Activated gamma-delta T cell treated with Interleukin-2 at 50 U/mL for 16 hours (primary cell): ENCODE measurements at places on chromosomes 4 and X.

DNA sequence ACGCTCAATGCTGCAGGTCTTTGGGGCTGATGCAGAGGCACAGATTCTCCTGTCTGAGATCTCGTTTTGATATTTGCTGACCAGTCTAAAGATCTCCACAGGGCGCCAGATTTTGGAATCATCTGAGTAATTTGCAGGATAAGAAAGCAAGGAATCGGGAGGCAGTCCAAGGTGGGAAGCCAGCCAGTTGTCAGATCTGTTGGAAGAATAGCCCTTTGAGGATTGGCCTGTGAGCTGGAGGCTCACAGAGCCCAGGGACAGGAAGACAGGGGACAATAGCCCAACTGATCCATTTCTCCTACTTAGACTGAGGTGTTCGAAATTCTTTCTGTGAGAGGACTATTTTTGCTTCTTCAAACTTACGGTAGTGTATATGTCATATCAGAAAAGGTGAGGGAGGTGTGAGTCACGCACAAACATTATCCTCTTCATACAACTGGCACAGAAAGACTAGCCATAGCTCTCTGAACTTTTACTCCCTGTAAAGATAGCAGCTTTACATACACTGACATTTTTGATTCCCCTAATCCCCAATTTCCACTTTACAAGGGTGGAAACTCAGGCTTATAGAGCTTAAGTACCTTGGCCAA, 8.8 kb downstream of the DIPK2B start:
- DNase-seq: no peak

DNA sequence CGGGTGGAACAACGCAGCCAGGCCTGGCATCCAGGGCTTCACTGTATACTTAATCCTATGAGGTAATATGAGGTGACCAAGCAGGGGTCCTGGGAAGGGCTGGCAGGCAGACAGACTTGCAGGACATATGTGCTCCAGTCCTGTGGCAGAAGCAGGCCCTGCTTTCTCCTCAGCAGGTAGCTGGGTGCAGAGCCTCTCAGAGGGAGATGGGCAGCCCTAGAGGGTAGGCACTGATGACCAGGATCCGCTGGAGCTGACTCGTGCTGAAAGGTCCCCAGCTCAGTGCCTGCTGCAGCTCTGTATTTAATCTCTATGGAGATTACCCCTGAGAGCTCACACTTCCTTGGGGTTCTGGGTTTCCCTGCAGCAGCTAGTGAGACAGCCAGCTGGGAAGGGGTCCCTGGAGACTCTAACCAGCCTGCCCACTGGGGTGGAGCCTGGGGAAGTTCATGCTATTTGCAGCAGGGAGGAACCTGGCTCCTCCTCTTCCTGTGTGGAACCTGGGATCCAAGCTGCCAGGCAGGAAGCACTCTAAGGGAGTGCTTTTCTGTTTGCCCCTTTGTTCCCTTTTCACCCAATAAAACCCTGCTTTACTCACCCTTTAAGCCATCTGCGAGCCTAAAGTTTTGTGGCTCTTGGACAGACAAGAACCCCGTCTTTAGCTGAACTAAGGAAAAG, 339.2 kb downstream of the DCAF12L2 start:
- no peak for DNase-seq

DNA sequence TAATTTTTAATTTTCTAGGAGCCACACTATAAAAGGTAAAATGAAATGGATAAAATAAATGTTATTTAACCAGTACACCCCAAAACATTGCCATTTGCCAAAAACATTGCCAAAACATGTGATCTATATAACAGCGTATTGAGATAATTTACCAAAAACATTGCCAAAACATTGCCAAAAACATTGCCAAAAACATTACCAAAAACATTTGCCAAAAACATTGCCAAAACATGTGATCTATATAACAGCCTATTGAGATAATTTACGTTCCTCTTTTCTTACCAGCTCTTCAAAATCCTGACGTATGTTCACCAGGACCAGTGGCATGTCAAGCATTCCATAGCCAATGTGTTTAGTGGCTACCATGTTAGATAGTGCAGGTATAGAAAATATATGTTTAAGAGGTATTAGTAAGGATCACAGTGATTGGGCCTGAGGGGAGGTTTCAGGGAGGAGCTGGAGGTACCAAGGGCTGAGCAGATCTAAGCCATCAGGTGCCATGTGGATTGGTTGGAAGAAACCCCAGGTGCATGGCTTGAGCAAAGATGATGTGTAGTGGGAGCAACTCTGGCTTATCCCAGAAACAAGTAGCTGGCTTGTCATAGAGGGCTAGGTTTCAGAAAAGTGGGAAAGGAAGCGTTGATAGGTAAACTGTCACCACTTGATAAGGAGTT, 42.6 kb downstream of the RAPGEF2 start:
- DNase-seq: no peak

DNA sequence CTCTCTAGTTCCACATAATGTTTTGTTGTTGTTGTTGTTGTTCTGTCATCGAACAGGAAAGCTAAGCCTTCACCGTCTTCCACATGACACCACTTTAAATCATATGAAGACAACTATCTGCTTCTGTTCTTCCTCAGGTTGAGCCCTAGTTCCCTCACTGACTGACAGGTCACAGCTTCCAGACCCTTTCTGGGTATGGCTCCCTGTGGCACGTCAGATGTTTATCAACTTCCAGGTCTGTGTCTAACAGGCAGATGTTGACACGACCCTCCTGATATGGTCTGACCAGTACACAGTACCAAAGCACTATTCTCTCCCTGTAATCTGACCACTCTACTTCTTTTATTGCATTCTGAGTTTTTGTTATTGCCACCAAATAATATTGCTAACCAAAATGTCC, 51.4 kb downstream of the PRDM5 start:
- DNase-seq: no peak

- no peak for DNase-seq
Observed at GRCh38 chr4:25178838-25179261, 18.6 kb upstream of the SEPSECS start.

GRCh38 chr4:118739022-118739713, 54.0 kb downstream of the METTL14 start:
- DNase-seq: no peak

- DNase-seq: no peak
Observed at GRCh38 chr4:5711479-5712184, 631 bp downstream of the EVC start.

GRCh38 chrX:1909419-1910206, 294.8 kb downstream of the ASMT start:
- no peak for DNase-seq

DNA sequence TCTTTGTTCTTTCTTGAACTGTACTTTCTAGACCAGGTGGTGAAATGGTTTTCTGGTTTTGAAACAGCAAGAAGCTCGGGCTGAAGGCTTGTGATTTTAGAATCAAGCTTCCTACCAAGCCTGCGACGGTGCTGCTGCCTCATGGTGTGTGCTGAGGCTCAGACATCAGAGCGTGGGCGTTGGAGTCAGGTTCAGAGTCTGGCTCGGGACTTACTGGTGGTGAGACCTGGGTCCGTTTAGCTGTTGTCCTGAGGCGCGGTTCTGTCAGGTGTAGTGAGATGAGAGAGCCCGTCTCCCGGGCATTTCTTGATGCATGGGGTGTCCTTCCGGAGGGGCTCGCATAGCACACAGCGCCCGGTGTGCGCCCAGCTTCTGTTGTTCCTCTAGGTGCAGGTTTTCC, 19.7 kb upstream of the TADA2B start:
- no peak for DNase-seq

- no peak for DNase-seq
Observed at GRCh38 chrX:67612231-67612630, 68.4 kb downstream of the AR start.

- no peak for DNase-seq
Observed at GRCh38 chr4:30916337-30917274, 196.4 kb downstream of the PCDH7 start.

DNA sequence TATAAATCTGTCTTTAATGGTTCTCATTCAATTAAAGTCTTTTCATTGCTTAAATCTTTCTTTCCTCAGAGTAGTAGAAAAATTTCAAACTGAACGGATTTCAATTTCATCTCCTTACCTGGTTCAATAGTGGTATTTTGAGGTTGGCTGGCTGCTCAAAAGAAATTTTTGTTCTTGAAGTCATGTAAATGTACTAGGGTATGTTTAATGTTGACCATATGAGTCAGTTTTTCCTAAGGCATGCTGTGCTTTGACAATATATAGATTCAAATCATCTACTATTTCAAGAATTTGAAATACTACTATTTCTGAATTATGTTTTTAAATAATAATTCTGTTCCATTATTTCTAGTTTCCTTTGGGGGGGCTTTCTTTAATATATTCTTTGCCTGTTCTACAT, 105.5 kb downstream of the PACRGL start:
- no peak for DNase-seq

- DNase-seq: no peak
Observed at GRCh38 chrX:9378980-9379696, 85.7 kb upstream of the TBL1X start.
